Astrocyte (in vitro differentiated cells and primary cell): ENCODE measurements at places on chromosomes 3 and 15. TPM values are rescaled to one million over a fixed set of nuclear protein-coding genes. Genes with fewer than 3 reads are reported as not detected.

The ERICH6 gene
- 0.09 TPM in 1 of 2 replicates, not detected in the other for total RNA-seq

GRCh38 chr3:73559749-73560148, 65.0 kb downstream of the PDZRN3 start:
- DNase-seq = no peak

DNA sequence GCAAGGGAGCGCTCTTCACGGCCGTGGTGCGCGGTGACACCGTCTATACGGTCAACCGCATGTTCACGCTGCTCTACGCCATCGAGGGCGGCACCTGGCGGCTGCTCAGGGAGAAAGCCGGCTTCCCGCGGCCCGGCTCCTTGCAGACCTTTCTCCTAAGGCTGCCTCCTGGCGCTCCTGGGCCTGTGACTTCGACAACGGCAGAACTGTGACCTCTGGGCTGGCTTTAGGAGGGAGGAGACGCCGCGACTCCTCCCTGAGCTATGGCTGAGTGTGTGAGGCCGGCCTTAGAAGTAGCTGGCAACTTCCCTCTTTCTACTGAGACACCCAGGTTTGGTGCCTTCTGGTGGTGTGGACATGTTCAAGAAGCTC, 1.4 kb downstream of the KBTBD13 start:
- DNase-seq = no peak

- DNase-seq = no peak
These were observed 389.5 kb downstream of the LRTM1 start for GRCh38 chr3:54538346-54538745.

GRCh38 chr15:27706300-27706699, 392.8 kb downstream of the OCA2 start:
- DNase-seq = no peak
